ENCODE measurements at places on chromosomes 3 and 15. TPM values are rescaled to one million over a fixed set of nuclear protein-coding genes. Genes with fewer than 3 reads are reported as not detected.

VIPR1 gene
- total RNA-seq, result 0.43 TPM

RHOV gene
- total RNA-seq, result 1.7 TPM

PLA2G4B gene
- total RNA-seq, result 0.65 TPM

TXNRD3 gene
- 4.5 TPM for total RNA-seq

RBP2 gene
- not detected for total RNA-seq

ZNF80 gene
- not detected for total RNA-seq

GRCh38 chr3:117844676-117845075, 1135.1 kb downstream of the TUSC7 start:
- DNase-seq, result no peak

DNA sequence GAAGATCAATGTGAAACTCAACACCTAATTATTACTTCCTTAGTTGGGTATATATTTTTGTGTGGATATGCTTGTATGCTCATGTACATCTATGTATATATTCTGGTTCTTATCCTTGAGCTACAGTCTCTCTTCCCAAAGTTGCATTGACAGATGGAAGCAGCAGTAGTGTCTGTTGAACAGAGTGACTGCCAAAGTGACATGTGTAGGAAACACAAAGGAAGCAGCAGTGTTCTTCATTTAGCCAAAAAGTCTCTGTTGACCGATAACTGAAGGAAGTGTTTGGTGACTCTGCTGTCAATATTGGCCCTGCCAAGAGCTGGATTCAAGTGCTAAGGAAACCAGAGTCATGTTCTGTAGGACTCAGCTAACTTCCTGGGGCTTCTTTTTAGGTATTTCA, 123.8 kb downstream of the C3orf70 start:
- DNase-seq, result no peak

DNA sequence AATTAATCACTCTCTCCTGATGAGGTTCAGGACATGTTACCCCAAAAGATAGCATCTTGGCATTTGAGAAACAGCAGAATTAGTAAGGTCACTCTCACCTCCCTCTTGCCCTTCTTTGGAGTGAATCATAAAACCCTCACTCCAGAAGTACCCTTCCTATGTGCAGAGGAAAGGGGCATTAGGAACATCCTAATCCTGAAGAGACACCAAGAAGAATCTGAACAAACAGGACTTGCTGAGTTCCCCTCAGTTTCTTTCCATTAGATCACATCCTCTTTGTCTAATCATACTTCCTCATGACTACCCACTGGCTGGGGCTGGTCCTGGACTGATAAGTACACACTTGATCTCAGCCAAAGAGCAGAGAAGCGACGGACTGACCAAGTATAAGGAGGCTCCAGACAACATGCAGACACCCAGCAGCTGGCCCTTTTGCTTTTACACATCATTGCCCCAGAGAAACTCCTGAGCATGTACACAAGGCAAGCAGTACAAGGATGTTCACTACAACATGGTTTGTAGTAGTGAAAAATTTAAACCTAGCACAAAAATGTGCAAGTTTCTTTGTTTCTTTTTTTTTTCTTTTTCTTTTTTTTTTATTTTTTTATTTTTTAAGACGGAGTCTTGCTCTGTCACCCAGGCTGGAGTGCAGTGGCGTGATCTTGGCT, 15.0 kb upstream of the TM6SF1 start:
- no peak for DNase-seq

DNA sequence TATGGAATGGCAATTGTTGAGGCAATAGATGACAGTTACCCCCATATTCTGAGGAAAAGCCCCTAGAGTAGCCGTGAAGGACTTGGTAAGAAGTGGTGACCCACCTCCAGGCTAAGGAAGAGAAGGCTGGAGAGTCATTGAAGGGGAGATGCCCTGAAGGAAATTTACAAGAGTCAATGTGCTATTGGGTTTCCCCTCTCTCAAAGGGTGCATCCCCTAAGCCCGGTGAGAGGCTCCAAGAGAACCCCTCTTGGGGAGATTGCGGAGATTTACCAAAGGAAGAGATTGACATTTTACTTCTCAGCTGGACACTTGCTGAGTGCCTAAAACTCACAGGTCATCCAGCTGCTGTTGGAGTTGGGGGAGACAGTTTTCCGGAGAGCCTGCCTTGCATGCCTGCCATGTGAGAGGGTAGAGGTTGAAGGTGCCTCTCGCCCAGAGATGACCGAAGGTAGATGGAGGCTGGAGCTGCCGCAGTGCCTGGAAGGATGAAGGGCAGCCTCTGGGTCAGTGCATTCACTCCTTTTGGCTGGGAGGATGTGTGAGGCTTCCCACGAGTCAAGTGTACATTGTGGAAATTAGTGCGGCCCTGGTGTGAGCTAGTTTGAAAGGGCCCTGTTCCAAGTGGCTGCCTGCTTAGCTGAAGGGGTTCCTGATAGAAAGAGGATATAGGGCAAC, 30.7 kb downstream of the MESD start:
- no peak for DNase-seq

DNA sequence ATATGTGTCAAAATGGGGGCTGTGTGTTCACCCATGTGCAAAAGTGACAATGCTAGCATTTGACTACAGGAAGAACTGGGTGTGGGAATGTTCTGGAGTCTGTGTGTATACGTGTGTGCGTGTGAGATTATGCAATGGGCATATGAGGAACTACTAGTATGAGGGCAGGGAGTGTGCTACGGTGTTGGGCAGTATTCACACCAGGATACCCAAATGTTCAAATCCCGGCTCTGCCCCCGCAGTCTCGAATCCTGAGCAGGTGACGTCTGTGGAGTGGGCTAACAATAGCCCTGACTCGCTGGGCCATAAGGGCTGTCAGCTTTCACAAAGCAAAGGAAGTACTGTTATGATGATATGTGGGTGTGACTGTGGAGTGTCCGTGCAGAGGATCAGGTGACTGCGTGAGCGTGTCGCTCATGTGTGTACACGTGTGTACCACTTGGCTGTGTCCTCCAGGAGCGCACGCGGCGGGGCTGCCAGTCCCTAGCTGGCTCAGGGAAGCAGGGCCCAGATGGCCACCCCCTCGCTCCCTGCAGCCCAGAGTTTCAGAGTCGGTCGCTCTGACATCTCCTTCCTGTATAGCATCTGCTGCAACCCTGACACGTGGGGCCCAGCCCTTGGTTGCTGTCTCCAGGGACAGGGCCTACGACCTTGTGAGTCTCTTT, 27.2 kb downstream of the IQSEC1 start:
- no peak for DNase-seq

DNA sequence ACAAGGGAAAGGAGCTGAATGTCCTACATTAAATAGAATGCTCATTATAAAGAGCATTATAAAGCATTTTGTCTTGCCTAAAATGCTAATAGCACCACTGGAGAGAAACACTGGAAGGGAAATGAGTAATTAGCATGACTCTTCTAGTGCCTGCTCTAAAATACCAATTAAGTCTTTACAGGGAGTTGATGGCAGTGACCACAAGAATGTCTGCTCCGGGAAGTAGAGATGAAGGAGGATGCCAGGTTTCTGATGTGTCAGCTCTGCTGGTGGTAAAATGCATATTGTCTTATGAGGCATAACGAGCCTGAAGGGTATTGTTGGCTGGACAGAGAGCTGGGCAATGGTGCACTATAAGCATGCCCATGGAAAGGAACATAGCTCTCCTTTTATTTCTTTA, 49.5 kb downstream of the MYLK start:
- DNase-seq, result peak; percentile 97

DNA sequence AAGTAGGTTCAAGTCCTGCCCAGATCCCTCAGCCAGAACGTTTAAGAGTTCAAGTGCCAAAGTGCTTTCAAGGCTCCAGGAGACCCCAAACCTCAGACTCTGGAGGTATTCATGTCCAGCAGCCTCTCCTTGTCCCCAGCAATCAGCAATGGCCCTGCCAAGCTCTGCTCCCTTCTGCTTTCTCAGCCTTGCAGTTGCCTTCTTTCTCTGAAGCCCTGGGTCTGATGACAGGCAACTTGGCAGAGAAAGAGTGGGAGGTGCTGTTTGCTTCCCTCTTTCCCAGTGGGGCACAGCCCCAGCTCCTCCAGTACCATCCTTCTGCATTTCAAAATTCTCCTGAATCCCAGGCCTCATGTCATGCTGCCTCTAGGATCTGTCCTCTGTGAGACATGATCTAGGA, 40.2 kb downstream of the ATP2B2 start:
- no peak for DNase-seq

DNA sequence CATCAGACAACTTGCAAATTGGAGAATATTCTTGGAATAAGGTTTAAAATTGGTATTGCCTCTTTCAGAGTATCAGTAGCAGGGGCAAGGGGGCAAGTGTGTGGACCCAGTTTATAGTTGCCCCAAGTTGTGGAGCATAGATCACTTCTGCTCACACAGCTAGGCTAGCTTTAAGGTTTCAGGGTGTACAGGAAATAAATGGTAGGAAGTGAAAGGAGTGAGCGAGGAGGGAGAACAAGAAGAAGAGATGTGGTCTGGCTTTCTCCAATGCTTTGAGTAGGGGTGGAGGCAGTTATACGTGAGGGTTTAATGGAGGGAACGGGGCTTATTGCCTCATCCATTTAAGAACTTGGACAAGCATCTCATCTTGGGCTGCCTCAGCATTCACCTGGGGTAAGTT, 290.0 kb upstream of the CFAP20DC start:
- no peak for DNase-seq

GRCh38 chr3:72721683-72722381, 126.4 kb downstream of the SHQ1 start:
- no peak for DNase-seq

DNA sequence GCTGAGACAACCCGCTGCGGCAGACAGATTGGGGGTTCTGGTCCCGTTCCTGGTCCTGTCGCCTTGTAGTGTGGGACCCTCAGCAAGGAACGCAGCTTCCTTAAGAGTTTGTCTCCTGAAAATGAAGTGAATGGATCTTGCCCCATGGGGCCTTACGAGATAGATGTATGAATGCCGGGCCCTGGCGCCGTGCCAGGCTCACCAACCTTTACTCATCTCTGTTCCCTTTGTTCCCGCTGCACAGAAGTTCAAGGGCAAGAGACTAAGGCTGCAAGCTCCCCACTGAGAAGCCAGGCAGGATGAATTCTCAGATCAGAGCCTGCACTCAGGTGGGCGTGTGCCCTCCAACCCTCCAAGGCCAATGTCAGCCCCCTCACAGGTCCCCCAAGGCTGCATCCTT, 162.7 kb upstream of the IQSEC1 start:
- no peak for DNase-seq

DNA sequence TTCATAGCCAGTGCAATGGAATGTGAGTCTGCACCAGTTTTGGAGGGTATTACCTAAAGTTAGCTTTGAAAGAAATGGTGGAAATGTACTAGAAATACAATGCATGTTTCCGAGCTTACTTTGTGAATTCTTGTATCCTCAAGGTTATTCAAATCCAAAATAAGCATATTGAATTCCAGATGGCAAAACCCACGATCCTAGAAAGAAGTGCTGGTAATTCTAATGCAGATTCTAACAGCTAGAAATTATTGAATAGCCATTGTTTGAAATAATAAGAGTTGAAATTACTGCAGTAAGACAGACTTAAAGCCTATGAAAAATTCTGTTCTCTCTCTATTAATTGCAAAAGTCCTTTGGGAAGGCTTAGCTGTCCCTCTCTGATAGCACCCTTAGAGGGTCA, 258.4 kb downstream of the CHL1 start:
- DNase-seq, result no peak

- no peak for DNase-seq
These were observed 450.4 kb downstream of the MFSD1 start for GRCh38 chr3:159252274-159252673.

GRCh38 chr3:190124067-190124466, 3.4 kb upstream of the P3H2 start:
- peak; percentile 74 for DNase-seq

Data from epithelial cell of proximal tubule (primary cell).